ENCODE measurements at places on chromosomes 5 and 9. TPM values are rescaled to one million over a fixed set of nuclear protein-coding genes. Genes with fewer than 3 reads are reported as not detected.

DNA sequence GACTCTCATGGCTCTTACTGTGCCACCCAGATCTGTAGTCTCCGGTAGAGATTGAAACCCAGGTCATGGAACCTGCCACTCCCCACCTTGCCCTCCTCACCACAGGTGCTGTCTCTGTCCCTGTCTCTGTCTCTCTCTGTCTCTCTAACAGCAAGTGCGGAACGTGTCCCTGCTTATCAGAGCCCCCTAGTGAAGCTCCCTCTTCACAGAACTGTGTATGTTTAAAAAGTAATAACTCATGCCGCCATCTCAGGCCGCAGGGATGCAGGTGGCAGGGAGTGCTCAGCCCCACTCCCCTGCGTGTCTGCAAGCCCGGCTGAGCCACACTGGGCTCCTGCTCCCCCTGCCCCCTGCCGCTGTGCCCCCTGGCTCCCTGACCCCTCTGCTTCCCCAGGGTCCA is 43.8 kb downstream of the UNC5A start:
- no peak for DNase-seq

- DNase-seq: no peak
Measured at GRCh38 chr9:21465859-21466518, 16.1 kb downstream of the IFNE start.

DNA sequence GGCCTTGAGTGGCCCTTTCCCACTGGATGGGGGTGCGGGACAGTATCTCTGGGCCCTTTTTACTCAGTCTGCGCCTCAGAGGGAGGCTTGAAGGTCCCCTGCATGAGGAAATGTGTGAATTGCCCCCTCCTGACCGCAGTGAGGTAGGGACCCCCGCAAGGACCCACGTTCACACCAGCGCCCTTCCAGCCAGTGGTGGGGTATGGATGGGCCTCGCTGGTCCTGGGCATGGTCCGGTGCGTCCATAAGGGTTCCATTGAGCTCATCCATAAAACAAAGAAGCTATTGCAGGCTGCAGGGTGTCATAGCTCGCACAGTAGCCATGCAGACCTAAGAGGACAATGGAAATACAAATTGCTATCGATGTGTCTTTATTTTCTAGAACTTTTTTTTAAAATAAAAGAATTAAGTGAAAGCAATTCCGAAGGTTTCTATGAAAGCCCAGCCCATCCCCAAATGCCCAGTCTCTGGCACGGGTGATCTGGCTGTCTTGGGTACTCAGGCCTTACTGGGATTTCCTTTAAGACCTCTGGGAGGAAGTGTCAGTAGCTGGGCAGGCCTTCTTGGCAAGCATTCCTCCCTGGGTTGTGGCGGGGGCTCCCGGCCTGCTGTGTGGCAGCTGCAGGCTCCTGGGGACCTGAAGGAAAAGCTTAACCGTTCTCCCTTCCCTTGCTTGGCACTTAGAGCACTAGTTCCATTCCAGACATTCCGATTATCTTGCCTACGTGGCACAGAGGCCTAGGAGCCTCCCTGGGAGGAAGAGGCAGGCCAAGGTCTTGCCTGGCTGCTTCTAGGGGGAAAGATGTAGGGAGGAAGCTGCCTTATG is 1.5 kb upstream of the SEMA5A start:
- no peak for DNase-seq

MAMDC4 gene
- 1.9 TPM for total RNA-seq

DNA sequence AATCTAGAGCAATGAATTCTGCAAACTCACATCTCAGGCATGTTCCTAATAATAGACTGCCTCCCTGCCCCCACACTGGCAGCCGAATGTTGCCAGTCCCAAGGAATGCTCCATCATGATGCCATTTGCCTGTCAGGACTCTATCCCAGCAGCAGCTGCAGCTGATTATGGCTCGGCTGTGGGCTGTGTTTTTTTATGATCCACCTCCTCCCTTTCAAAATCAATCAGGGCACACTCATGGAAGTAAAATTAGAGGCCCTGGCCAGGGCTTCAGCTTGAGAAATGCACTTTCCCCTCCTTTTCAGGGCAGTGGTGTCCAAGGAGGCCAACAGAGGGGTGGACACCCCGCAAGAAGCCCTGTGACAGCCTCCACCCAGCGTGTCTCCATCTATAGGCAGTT is 176.7 kb upstream of the S1PR3 start:
- DNase-seq: no peak

ITGA2 gene
- total RNA-seq: 0.26 TPM

GRCh38 chr5:33310451-33310850 is 130.3 kb upstream of the TARS1 start:
- DNase-seq: no peak

FBLL1 gene
- total RNA-seq: not detected

SLC9A3 gene
- total RNA-seq: 2.5 TPM

DNA sequence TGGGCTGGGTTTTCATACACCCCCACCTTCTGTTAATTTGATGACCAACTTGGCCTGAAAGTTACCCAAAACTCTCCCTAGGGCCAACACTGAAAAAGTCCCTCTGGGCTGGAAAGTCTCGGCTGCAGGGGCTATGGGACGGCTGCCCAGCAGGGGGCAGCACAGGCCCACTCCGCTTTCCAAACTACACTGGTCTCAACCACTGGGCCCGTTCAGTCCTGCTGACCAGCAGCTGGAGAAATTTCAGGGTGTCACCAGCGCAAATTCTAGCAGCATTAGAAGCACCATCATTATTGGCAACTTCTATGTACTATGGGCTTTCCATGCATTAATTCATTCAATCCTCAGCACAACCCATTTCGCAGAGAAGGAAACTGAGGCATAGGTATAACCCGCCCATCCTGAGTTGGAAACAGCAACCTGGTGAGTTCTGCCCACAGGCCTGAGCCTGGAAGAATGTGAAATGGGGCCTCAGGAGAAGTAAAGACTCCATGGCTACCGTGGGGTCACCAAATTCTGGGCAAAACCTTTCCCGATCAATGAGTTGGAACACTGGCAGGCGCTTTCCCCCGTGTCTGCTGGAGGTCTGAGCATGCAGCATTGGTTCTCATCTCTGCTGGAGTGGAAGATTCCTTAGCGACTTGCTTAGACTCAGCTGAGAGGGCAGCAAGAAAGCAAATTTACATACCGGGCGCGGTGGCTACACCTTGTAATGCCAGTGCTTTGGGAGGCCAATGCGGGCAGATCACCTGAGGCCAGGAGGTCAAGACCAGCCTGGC is 9.7 kb downstream of the ORM2 start:
- peak; percentile 78 for DNase-seq

DNA sequence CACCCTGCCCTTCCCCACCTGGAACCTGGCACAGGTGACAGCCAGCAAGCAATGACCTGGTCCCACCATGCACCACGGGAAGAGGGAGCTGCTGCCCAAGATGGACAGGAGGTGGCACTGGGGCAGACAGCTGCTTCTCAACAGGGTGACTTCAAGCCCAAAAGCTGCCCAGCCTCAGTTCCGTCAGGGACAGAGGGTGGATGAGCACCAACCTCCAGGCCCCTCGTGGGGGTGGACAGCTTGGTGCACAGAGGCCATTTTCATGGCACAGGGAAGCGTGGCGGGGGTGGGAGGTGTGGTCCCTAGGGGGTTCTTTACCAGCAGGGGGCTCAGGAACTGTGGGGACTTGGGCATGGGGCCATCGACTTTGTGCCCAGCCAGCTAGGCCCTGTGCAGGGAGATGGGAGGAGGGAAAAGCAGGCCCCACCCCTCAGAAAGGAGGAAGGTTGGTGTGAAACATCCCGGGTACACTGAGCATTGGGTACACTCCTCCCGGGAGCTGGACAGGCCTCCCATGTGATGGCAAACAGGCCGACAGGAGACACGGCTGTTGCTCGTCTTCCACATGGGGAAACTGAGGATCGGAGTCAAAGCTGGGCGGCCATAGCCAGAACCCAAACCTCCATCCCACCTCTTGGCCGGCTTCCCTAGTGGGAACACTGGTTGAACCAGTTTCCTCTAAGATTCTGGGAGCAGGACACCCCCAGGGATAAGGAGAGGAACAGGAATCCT is 1.9 kb downstream of the CEL start:
- DNase-seq: no peak
